ENCODE measurements at places on chromosomes 1 and 21.

DNA sequence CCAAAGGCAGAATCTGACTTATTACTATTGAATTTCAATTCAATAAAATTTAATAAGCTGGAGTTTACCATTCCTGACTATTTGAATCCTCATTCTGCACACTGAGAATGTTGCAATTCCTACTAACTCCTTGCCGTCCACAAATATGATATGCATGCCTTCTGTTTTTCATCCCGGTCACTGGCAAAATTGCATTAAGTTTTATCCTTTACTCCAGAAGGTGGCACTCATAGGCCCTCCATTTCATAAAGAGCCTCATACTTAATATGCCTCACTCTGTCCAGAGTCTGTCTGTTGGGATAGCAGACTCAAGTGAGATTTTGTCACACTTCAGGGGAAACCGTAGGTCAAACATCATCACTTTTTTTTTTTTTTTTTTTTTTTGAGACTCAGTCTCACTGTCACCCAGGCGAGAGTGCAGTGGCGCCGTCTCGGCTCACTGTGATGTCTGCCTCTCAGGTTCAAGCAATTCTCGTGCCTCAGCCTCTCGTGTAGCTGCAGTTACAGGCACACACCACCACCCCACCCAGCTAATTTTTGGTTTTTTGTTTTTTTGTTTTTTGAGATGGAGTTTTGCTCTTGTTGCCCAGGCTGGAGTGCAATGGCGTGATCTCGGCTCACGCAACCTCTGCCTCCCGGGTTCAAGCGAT is 27.3 kb downstream of the F11R start:
- peak; percentile 66 for DNase-seq

DNA sequence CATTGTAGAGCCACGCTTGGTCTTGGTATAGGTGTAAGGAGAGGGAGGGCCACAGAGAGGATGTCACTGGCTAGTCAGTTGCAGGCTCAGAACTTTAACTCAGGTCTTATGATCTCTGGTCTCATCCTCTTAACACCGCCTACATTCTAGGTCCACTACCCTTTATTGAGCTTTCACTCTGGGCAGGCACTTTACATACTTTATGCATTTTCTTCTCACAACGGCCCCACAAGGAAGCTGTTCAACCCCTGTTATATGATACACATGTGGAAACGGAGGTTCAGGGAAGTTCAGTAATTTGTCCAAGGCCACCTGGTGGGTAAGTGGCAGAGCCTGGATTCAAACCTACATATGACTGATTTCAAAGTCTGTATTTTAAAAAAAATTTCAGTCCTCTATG is 25.3 kb upstream of the RCAN3 start:
- DNase-seq = no peak

DNA sequence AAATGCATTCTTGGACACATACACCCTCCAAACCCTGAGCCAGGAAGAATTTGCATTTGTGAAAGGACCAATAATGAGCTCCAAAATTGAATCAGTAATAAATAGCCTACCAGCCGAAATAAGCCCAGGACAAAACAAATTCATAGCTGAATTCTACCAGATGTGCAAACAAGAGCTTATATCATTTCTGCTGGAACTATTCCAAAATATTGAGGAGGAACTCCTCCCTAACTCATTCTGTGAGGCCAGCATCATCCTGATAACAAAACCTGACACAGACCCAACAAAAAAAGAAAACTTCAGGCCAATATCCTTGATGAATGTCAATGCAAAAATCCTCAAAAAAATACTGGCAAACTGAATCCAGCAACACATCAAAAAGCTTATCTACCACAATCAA is 6.7 kb downstream of the SPRR2E start:
- DNase-seq = no peak

DNA sequence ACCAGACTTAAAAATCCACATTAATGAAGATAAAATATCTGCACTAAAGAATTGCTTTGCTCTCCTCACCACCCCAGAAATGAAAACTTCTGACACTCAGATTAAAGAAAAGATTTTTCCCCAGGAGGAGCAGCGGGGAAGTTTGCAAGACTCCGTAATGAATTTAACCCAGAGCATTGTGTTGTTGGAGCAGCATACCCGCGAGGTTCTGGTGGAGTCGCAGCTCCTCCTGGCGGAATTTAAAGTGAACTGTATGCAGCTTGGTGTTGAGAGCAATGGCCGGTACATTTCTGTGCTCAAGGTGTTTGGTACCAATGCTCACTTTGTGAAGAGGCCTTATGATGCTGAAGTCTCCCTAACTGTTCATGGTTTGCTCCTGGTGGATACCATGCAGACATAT is 46.4 kb downstream of the VPS13D start:
- DNase-seq = no peak

GRCh38 chr1:4220362-4220761 is 320.3 kb upstream of the C1orf174 start:
- DNase-seq = no peak

- no peak for DNase-seq
Observed at GRCh38 chr1:63281753-63282152, 40.6 kb upstream of the FOXD3 start.

DNA sequence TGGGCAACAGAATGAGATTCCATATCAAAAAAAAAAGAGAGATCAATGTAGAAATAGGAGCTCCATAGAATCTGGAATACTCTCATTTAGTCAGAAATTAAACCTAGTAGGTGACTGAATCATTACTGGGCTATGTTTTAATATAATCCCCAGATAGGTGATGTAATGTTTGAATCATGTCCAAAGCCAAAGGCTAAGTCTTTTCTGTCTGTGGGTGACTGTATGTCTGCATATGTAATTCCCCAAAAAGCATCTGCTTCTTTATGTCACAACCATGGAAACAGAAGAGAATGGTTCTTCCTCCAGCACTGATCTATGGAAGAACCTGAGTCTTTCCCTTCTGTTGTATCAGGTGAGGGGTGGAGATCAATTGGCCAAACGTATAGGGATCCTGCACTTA is 5.8 kb downstream of the LAMC2 start:
- no peak for DNase-seq

- peak; percentile 66 for DNase-seq
Observed at GRCh38 chr1:26274801-26275425, 5.0 kb upstream of the SH3BGRL3 start.

- DNase-seq = no peak
Observed at GRCh38 chr1:106956721-106957120, 99.8 kb upstream of the PRMT6 start.

GRCh38 chr1:217004776-217005436 is 281.7 kb upstream of the ESRRG start:
- no peak for DNase-seq

DNA sequence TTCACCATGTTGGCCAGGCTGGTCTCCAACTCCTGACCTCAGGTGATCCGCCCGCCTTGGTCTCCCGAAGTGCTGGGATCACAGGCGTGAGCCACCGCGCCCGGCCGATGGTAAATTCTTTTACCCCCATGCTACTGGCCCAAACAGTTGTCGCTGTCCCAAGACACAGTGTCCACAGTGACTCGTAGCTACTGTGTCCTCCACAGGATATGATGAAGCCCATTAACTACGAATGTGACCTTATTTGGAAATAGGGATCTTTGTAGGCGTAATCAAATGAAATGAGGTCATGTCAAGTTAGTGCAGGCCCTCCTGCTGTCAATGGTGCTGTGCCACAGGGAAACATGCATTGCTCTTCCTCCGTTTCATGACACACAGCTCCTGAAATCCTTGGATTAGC is 8.5 kb downstream of the FNDC10 start:
- DNase-seq = no peak

DNA sequence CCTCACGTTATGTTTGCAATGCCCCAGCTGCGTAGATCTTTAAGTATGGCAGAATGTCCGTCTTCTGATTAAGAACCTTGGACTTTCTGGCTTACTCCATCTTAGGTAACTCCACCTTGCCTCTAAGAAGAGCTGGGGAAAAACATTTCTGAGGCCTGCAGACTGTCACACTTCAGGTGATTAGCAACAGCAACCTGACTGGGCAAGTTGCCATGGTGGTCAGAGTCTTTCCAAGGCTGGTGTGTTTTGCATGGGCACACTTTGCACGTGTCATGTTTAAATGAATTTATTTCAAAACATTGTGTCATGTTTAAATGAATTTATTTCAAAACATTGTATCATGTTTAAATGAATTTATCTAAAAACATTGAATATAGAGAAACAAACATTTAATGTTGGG is 811 bp downstream of the KPRP start:
- no peak for DNase-seq

DNA sequence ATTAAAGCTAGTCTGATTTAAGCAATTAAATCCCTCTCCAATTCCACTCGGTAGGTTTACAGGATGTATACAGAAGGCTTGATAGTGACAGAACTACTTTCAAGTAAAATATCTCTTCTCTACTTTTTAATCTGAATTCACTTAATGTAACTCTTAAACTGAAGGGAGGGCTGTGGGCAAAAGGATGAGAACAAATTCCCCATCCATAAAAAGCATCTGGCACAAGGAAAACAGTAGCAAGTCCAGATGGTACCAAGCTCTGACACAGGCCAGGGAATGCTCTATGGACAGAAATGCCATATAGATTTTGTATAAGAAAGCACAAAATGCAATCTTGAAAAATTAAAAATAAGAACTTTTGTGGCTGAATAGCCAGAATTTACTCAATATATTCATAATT is 53.1 kb upstream of the USH2A start:
- no peak for DNase-seq

DNA sequence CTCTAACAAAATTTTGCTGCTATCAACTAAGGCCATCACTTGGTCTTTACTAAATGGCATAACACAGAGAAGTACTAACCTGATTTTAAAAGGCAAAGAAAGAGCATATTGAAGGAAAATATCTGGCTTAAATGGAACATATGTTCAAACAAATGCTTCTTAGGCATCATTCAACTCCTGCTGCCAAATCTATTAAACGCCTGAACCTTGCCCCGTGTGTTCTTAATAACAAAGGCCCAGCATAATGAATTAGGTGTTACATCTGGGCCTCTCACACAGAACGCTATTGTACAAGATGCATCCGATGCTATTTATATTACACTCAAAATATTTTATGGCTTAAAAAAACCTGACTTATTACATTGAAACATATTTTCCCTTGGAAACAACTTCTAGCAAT is 48.4 kb downstream of the B3GALNT2 start:
- no peak for DNase-seq

- DNase-seq = peak; percentile 92
Observed at GRCh38 chr1:112707221-112708001, 484 bp upstream of the RHOC start.

GRCh38 chr21:45282283-45283034 is 5.2 kb downstream of the POFUT2 start:
- DNase-seq = no peak

DNA sequence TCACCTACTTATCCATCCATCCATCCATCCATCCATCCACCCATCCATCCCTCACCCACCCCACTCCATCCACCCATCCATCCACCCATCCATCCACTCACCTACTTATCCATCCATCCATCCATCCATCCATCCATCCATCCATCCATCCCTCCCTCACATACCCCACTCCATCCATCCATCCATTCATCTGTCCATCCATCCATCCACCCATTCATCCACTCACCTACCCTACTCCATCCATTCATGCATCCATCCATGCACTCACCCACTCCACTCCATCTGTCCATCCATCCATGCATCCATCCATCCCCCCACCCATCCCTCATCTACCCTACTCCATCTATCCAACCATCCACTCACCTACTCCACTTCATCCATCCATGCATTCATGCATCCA is 34.5 kb downstream of the DHRS3 start:
- no peak for DNase-seq

DNA sequence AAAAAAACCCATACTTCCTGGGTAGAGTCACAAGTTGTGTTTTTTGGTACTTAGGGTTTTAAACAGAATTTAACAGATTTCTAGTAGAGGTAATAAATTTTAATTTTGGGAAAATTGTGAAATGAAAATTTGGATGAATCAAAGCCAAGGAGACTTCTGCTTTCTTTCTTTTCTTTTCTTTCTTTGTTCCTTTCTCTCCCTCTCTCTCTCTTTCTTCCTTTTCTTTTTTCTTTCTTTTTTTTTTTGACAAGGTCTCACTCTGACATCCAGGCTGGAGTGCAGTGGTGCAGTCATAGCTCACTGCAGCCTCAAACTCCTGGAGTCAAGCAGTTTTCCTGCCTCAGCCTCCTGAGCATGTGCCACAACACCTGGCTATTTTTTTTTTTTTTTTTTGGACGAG is 46.9 kb upstream of the NEXN start:
- DNase-seq = no peak

DNA sequence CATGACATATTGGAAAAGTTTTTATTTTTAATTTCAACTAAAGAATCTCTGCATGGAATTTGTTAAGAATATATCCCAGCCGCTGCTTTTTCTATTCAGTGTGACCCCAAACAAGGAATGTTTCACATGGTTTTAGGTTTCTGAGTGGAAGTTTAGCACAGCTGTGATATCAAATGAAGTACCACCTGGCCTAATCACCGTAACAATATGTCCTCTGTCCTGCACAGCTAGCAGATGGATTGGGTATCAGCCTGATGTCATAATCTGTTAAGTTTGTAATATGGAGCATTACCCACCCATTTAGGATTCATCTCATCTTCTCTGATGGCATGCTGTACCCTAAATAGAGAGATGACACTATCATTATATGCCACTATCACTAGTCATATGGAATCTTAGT is 963.7 kb upstream of the ADGRL2 start:
- DNase-seq = no peak
